Stimulated activated CD4-positive, alpha-beta T cell treated with anti-CD3 and anti-CD28 coated beads, TNF-alpha, amount 100 ng/mL, for 24 hours (primary cell): ENCODE measurements at places on chromosomes 5 and 9.
A peak's percentile ranks its signal among the peaks of the same experiment; 100 is the strongest.

- no peak for DNase-seq
Observed at GRCh38 chr9:70052768-70053167, 9.1 kb downstream of the MAMDC2 start.

DNA sequence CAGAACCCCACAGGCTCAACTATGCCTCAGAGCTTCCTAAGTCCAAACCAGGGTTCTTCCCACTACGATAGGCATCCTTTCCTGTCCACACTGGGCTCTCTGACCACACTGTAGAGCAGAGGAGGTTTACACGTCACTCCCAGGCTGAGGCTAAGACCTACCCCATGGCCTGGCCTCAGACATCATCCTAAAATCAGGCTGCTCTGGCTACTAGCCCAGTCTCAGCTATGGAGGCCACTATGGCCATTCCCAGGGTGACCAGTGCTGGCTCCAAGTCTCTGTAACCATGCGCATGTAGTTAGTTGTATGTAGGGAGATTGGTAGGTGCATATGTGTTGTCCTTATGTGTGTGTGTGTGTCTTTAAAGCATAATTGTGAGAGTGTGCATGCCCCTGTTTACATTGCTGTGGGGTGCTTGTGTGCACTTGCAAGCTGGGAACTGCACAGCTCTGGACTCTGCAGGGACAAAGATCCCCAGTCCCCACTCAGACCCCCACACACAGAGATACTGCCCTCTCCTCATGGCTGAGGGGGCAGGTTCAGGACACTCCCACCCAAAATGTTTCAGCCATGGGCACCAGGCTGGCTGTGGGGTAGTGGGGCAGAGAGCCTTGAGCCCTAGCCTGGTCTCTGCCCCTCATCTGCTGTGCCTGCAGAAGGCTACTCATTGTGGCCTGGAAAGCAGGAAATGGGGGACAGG, 12.3 kb downstream of the PDLIM4 start:
- no peak for DNase-seq

DNA sequence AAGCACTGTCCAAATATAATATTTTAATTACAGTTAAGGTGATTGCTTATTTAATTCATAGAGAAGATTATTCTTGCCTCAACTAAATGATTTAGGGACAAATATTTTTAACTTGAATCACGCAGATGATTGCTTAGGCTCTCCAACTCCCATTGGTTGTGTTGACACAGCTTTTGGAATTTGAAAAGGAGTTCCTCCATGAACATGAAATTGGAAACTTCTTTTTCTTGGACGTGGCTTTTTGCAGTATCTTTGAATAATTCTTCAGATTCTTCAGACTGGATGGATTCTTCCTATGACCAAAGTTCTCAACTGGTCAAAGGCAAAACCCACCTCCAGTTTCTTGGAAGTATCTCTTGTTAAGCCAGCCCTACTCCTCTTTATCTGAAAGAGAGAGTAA, 456.4 kb upstream of the KLF4 start:
- no peak for DNase-seq

GRCh38 chr5:65823845-65824445, 101.9 kb downstream of the NLN start:
- DNase-seq, result no peak

DNA sequence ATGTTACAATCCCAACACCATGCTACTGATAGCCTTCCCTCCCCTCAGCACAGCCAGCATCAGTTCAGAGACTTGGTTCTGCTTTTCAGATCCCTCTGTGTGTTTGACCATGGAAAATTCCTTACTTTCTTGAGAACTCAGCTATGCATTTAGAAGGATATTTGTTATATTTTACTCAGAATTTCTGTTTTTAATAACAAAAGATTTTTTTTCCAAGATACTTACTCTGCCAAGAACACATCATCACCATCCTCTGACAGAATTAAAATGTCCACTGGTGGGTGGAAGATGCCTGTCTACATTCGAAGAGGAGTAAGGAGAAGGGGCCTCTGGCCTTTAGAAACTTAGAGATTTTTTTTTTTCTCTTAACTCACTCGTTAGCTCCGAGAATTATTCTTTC, 56.1 kb upstream of the CKMT2 start:
- DNase-seq, result no peak

- no peak for DNase-seq
Observed at GRCh38 chr5:166286832-166287231, 2004.6 kb upstream of the WWC1 start.

- DNase-seq, result no peak
Observed at GRCh38 chr5:135016861-135017290, 17.2 kb downstream of the PITX1 start.

- peak; percentile 75 for DNase-seq
Observed at GRCh38 chr5:135565725-135566421, 12.9 kb downstream of the CXCL14 start.

DNA sequence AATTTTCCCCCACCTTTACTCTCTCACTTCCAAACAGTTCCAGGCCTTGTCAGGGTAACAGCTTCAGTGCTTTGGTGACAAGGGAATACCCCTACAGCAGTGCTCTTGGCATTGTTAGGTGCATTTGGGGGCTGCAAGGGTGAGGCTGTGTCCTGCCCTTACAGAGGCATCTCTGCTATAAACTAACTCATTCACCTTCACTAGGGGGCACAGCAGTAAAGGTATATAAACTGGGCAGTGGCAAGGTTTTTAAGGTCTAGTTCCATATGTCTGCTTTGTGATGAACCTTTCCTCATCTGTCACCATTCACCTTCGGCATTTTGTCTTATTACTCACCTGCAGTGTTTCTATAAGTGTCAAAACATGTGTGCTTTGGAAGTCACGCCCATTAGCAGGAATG, 79.1 kb upstream of the GPR151 start:
- no peak for DNase-seq
